ENCODE measurements at places on chromosomes 4 and X.

- DNase-seq: no peak
Measured at GRCh38 chrX:74179990-74180389, 124.0 kb upstream of the ZCCHC13 start.

DNA sequence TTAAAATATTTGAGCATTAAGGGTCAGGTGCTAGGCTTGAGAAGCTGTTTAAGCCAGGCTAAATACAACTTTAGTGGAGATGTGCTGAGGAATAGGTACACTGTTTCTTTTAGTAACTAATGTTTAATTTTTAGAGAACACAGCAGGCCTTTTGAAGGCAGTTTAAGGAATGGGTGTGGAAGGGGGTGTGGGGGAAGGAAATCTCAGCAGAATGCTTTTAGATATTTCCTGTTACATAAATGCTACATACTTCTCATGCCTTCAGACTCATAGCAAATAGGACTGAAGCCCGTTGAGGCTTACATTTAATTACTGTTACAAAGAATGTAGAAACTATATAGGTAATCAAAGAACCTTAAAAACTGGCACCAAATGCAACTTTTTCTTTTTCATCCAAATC is 66.3 kb downstream of the WWC2 start:
- no peak for DNase-seq

DNA sequence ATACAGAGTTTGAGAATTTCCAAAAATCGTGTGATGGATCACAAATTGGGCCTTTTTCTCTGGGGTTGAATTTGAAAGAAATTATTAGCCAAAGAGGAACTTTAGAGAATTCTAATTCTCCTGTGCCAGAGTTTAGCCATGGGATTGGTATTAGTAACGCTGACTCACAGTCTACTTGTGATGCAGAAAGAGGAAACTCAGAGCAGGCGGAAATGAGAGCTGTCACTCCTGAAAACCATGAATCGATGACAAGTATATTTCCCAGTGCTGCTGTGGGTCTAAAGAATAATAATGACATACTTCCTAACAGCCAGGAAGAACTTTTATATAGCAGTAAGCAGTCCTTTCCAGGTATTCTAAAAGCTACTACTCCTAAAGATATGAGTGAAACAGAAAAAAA is 64.9 kb downstream of the N4BP2 start:
- DNase-seq: peak; percentile 92

GRCh38 chr4:173264684-173265185 is 69.4 kb downstream of the HMGB2 start:
- DNase-seq: peak; percentile 66

- no peak for DNase-seq
Measured at GRCh38 chr4:20538905-20539304, 161.4 kb upstream of the PACRGL start.

GRCh38 chrX:155997436-155997835 is at the start of gene IL9R:
TSS of gene IL9R (plus strand) at chrX:155997696. CDS start at chrX:155997760, 64 bp downstream.
- DNase-seq: no peak

GRCh38 chrX:72123471-72124185 is 8.1 kb downstream of the RTL5 start:
- DNase-seq: no peak

DNA sequence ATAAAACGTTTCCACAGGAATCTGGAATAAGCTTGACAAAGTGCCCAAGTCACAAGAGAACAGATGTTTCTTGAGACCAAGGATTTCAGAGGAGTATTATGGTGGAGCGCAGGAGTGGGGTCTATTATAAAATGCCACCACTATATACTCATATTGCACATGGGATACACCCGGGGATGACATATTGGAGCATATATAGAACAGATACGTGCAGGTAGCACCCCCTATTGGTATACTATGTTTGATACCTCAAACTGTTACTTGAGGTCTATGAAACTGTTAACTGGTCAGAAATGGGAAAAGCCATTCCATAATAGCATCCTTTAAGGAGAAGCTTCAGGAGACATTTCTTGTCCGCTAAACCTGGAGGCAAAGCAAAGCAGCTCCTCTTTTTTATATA is 86.0 kb downstream of the PCYT1B start:
- DNase-seq: peak; percentile 0

DNA sequence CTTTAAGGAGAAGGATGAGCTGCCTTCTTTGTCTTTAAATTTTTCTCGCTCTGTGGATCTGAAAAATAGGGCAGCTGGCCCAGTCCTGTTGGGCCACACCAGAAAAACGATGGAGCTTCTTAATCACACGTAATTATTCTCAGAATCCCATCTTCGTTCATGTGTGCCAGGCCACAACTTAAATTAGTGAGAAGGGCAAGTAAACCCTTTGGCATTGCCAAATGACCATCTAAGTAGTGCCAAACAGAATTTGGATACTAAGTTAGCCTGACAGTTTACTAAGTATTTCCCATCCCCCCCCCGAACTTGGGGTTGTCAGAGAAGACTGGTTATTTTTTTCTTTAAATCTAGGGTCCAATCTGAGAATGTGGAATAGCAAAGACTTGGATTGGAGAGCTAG is 62.0 kb downstream of the CASP3 start:
- DNase-seq: no peak

- DNase-seq: no peak
Measured at GRCh38 chr4:66855956-66856355, 689.3 kb downstream of the CENPC start.

DNA sequence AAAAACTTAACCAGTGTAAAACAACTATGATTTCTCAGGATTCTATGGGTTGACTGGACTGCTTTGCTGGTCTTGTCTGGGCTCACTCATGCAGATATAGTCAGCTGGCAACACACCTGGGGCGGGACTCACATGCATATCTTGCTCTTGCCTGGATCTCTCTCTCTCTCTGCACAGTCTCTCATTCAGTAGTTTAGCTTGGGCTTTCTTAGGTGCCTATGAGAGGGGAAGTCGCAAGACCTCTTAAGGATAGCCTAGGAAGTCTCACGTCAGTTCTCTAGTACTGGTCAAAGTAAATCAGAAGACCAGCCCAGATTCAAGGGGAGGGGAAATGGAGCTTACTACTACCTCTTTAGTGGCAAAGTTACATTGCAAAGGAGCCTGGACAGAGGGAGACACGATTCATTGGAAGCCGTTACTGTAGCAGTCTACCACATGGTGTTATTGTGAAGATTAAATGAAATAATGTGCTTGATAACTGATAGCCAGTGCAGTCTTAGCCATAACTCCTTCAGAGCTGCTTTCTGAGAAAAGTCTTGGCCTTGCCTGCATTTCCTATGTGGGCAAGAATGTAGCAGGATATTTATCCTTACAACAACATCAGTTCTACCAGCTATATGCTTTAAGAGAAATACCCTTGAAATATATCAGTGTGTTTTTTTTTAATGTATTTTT is 2.1 kb downstream of the COPS4 start:
- DNase-seq: no peak

DNA sequence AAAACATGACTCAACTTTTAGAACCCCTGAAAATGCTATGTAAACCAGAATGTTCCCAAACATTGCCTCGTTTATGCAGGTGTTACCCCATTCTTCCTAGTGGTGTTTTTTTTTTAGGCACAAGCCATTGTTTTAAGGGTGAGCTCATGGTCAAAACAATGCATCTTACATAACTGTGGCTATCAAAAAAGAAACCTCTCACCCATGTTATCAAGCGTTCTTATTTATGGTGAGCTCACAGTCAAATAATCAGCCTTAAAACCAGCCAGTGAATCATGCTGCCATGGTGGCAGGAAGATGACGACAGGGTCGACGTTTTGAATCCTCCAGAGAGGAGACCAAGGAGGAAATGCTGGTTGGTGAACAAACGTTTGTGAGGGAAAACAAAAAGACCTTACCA is 195.2 kb downstream of the KDR start:
- DNase-seq: no peak

- DNase-seq: no peak
Measured at GRCh38 chr4:35739308-35739707, 505.0 kb downstream of the ARAP2 start.

DNA sequence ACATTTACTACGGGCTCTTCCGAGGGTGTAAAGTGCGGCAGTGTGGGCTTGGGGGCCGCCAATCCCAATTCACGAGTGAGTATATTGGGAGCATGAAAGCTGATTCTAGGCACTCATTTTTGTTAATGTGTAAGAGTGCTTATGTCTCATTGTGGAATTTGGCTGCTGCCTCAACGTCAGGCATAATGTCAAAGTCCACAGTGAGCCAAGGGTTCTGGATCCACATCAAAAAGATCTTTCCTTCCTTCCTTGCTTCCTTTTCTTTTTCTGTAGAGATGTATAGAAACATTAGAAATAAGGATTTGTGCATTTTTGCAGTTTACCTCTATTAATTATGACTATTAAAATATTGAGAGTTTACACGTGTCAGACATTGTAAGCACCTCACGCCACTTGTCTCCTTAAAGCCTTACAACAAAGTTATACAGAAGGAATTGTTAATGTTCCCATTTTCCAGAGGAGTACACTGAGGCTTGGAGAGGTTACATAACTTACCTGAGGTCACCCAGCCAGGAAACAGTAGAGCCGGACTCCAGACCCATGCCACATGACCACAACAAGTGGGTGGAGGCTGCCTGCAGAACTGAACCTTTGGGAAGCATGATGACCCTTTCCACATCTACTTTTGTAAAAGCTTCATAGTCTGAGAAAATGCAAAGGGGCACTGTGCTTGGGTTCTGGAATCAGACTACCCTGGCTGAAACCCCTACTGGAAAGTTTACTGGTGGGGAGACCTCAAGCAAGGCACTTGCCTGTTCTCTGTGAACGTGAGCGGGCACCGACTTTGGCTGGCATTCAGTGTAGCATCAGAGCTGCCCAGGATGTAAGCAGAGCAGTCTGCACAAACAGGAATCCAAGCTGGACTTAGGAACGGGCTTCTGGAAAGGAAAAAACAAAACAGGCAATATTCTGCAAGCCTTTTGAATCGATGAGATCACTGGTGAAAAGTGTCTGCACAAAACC is 761 bp downstream of the CLRN2 start:
- DNase-seq: no peak

- no peak for DNase-seq
Measured at GRCh38 chr4:119679251-119679650, 50.6 kb upstream of the PDE5A start.

- peak; percentile 31 for DNase-seq
Measured at GRCh38 chrX:128106630-128107029, 54.4 kb upstream of the ACTRT1 start.

GRCh38 chr4:176274441-176274840 is 5.4 kb upstream of the ASB5 start:
- no peak for DNase-seq

DNA sequence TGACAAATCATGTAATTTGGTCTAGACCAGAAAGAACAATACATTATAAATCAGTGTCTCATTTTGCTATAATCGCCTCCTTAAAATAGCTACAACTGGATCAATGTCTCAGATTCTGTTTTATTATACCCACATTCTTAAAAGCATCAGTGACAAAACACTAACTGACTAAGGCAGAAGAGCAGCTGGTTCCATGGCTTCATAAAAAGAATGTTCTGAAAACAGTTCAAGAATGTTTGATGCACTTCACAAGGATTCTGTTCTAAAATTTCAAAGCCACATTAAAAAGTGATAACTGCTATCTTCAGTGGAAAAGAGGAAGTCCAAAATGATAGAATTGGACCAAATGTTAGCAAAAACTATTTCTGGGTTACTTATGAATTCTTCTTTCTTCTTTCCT is 69.8 kb downstream of the COL25A1 start:
- DNase-seq: no peak

GRCh38 chr4:185847352-185848097 is 35.5 kb upstream of the SORBS2 start:
- no peak for DNase-seq

- DNase-seq: peak; percentile 59
Measured at GRCh38 chr4:110508827-110509710, 33.1 kb downstream of the ENPEP start.

GRCh38 chrX:57481514-57481913 is 110.3 kb upstream of the ZXDB start:
- no peak for DNase-seq

- DNase-seq: no peak
Measured at GRCh38 chr4:55107054-55107453, 18.3 kb downstream of the KDR start.

GRCh38 chrX:56762707-56763555 is 33.9 kb downstream of the NBDY start:
- DNase-seq: no peak

DNA sequence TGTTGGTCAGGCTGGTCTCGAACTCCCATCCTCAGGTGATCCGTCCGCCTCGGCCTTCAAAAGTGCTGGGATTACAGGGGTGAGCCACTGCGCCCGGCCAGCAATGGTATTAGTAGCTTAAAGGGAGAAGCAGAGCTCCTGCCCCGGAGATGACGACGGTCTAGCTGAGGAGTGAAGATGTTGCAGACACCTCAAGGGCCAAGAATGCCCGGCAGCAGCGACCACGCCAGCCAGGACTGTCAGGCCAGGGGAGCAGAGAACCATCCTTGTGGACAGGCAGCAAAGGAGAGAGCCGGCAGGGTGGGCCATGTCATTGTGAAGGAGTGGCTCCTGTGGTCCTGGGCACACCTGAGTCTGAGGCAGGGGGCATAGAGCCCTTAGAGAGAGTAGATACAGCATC is 210.1 kb upstream of the BCOR start:
- DNase-seq: no peak

- no peak for DNase-seq
Measured at GRCh38 chr4:58566260-58566659, 1456.1 kb upstream of the IGFBP7 start.

DNA sequence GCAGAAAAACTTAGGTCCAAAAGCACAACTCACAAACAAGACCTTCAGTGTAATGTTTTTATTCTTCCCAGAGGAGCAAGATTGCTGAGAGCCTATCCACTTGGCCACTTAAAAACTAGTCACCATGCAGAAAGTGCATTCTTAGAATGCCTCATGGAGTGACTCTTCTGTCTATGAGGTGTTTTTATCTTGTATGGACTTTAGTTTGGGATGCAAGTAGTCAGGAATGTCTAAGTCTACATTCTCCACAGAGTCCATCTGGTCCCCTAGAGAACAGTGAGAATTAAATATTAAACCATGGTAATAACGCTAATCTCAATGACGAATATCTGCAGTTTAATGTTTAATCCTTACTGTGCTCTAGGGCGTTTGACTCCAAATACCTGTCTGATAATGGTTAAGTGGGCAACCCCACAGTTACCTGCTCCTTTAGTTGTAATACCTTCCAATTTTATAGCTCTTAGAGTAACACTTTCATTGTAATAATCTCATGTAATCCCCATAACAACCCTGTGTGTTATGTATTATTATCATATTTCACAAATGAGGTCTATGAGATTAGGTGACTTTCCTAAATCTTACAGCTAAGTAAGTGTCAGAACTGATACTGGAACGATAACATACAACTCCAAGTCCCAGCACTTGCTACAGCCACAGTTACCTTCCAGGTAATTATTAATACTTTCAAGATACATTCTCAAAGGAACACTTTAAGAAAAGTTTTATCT is 235.6 kb upstream of the JADE1 start:
- no peak for DNase-seq

GRCh38 chr4:67743194-67743593 is 11.0 kb downstream of the GNRHR start:
- no peak for DNase-seq

DNA sequence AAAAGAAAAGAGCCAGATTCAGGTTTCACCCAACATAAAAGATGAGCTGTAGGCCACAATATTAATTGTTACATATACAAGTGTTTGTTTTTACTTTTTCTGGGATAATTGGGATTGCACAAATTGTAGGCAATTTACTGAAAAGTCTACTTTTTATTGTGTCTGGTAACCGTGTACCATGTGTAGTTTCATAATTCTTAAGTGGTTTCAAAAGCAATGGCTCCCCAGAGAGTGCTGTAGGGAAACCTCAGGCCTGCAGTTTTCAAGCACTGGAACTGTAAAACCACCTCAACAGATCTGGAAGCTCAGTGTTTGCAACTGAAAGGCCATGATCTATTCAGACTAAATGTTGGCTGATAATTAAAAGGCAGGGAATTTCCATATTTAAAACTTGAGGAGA is 53.9 kb upstream of the MMAA start:
- DNase-seq: no peak
